T-helper 22 cell (primary cell): ENCODE measurements at places on chromosomes 3 and 15.

GRCh38 chr15:76905013-76905839, at the start of gene SCAPER:
SCAPER (minus strand) TSS chr15:76905340; CDS start chr15:76883817, 21,523 bp downstream.
- peak; percentile 86 for DNase-seq

- no peak for DNase-seq
These were observed 968.1 kb downstream of the ROBO1 start for GRCh38 chr3:78799681-78800080.

GRCh38 chr3:186099178-186099577, 9.7 kb downstream of the ETV5 start:
- DNase-seq = no peak

DNA sequence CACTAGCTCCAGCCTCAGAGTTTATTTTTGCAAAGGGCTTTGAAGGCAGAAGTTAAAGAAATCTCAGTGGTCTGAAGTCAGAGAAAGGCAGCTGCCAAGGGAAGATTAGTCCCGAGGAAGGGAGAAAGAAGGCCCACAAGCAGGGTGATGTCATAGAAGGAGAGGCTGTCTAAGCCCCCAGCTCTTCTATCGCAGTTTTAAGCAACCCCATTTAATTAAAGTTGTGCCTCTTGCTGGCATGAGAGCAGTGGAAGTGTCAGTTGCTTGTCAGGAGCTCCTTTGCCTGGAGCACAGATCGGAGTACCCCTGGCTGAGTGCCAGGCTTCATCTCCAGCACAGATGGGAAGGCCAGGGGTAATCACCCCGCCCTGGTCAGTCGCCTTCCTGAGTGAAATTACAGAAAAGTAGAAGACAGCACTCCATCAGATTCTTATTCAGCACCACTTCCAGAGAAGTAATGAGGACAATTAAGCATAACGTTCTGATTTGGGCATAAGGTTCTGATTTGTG, 530.7 kb downstream of the EPHB1 start:
- DNase-seq = no peak
